Hematopoietic multipotent progenitor cell (in vitro differentiated cells): ENCODE measurements at places on chromosomes 2 and 18. TPM values are rescaled to one million over a fixed set of nuclear protein-coding genes. Genes with fewer than 3 reads are reported as not detected.

GRCh38 chr2:147327613-147328012 is 517.2 kb upstream of the ACVR2A start:
- peak; percentile 28 for DNase-seq

DNA sequence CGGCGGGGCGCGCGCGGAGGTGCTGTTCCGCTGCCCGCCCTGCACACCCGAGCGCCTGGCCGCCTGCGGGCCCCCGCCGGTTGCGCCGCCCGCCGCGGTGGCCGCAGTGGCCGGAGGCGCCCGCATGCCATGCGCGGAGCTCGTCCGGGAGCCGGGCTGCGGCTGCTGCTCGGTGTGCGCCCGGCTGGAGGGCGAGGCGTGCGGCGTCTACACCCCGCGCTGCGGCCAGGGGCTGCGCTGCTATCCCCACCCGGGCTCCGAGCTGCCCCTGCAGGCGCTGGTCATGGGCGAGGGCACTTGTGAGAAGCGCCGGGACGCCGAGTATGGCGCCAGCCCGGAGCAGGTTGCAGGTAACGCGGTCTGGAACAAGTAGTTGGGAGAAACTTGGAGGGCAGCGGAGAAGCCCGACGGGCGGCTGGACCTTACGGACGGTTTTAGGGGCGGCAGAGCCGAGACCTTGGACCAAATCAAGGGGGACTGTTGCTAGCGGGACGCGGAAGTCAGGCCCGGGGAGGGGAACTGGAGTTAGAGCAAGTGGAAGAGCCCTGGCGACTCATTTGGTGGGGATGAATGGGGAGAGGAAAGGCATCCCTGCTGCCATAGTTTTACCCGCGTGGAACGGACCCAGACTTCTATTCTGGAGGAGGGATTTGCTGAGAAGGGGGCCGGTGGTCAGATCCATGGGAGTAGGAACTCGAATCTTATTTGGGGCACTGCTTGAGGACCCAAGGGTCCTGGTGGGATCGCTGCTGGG is 573 bp downstream of the IGFBP2 start:
- DNase-seq, result no peak

- DNase-seq, result no peak
These were observed 256.7 kb upstream of the FN1 start for GRCh38 chr2:215692387-215693079.

DNA sequence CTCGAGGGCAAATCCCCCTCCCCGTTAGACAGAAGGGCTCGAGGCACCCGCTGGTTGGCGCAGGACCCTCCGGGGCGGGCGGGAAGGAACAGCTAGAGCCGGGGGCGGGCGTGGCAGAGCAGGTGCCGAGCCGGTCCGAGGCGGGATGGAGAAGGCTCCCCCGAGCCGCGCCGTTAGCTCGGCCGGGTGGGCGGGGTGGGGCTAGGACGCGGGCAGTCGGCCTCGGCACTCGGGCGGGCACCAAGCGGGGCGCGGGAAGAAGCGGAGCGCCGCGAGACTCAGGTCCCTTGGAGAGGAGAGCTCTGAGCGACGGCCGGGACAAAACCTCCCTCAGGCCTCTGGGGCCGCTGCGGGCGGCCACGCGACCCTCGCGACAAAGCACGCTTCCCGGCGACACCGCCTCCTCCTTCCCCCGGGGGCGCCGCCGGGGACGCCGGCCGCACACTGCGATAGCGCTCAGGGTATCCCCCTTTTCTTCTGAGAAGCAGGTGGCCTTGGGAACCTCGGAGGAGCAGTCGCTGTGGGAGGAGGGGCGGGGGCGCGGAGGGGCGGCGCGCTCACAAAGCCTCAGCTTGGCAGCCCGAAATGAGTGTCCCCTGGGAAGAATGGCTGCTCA is 721 bp downstream of the FHOD3 start:
- no peak for DNase-seq

- DNase-seq, result no peak
These were observed 86.7 kb downstream of the KCNS3 start for GRCh38 chr2:17965196-17965595.

GRCh38 chr2:117856415-117857210 is 42.1 kb downstream of the DDX18 start:
- no peak for DNase-seq

- no peak for DNase-seq
These were observed 170.0 kb downstream of the CERS6 start for GRCh38 chr2:168626096-168626495.

Gene DYSF
- total RNA-seq, result 0.81 TPM

Gene CHST9
- total RNA-seq, result not detected
